Stimulated activated naive CD8-positive, alpha-beta T cell treated with anti-CD3 and anti-CD28 coated beads, Interleukin-15, amount 100 ng/mL, for 72 hours (primary cell): ENCODE measurements at places on chromosomes 4 and X.

DNA sequence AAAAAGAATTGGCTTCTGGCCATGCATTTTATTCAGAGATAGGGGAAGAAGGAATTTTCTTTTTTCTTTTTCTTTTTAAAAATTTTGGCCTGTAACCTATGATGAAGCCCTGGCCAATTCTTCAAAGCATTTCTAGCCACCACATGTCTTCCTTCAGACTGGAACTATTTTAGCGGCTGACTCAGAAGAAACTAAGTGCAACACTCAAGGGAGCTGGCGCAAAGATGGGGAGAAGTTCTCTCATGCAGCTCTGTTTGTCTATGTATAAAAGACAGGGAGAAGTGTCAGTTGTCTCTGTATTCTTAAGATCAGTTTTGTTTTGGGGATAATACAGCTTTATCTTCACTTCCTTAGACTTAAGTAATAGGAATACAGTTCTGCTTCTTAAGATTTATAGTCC is 46.1 kb downstream of the MBNL3 start:
- DNase-seq, result no peak

DNA sequence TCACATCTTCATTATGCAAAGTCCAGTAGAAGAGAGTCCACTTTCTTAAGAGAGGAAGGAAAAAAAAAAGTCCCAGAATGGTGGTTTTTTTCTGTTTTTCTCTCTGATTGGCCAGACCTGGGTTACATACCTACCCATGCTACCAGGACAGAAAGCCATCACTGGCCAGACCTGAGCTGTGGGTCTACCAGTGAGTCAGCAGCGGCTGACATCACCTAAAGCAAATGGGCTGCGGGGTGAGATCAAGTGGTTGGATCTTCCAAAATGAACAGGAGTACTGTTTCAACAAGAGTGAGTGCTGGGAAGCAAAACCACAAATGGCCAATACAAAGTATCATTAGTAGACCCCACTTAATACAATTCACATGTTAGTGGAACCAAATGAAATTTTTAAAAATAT is 1.6 kb upstream of the NDST3 start:
- no peak for DNase-seq

GRCh38 chr4:140076307-140076706 is 77.7 kb downstream of the MAML3 start:
- DNase-seq, result no peak

- no peak for DNase-seq
Measured at GRCh38 chrX:53379747-53380146, 42.7 kb downstream of the SMC1A start.

GRCh38 chr4:105061136-105061696 is 85.5 kb upstream of the TET2 start:
- DNase-seq, result peak; percentile 57

DNA sequence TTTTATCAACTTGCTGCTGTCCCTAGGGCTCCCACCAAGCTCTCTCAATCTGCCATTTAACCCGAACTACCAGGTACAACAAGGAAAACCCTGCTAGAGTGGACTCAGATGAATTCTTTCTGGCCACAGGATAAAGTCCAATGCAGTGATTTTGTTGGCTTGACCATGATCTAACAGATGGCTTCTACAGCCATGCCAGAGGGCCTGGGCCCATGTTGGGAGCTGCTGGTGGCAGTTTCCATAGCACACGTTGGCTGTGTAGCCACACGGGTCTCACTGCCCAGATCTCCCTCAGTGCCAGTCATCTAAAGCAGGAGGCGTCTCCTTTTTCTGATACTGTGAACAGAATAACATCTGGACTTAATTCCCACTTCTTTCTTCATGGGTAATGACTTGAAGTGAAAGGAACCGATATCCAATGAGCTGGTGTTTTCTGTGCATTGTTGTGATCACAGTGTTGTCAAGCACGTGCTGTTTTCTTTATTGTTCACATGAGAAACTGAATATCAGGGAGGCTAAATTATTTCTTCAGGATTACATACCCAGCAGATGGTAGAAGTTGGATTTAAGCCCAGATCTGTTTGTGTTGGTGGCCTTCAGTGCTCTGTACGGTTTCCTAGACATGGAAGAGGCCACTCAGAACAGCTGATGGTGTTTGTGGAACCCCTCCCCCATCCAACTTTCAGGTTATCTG is 85.2 kb upstream of the CLCN4 start:
- DNase-seq, result no peak

- no peak for DNase-seq
Measured at GRCh38 chr4:108035691-108036090, 46.0 kb downstream of the HADH start.

- DNase-seq, result no peak
Measured at GRCh38 chrX:41519468-41519867, 72.3 kb downstream of the NYX start.

GRCh38 chr4:89172865-89173264 is 61.5 kb downstream of the TIGD2 start:
- no peak for DNase-seq

DNA sequence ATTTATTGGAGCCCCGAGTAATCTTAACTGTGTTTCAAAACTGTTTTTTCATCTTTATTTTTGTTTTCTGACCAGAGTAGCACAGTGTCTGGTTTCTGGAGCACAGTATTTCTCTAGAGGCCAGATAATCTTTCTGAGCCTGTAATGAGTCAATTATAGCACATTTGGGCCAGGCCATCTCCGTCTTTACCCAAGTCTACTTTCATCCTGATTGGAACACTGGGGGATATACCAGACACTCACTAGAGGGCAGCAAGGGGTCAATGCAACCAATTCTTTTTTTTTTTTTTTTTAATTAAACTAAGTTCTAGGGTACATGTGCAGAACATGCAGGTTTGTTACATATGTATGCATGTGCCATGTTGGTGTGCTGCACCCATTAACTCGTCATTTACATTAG is 282.0 kb downstream of the ARHGAP24 start:
- DNase-seq, result no peak

DNA sequence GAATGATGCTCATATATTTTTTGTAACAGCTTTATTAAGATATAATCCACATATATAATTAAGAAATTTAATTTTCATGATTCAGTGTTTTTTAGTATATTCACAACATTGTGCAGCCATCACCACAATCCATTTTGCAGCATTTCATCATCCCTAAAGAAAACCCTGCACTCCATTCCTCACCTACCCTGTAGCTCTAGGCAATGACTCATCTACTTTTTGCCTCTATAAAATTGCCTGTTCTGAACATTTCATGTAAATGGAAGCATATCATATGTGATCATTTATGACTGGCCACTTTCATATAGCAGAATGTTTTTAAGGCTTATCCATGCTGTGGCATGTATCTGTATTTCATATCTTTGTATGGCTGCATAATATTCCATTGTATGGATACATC is 339.9 kb downstream of the MAPK10 start:
- DNase-seq, result no peak

GRCh38 chr4:41410049-41410448 is 127.9 kb upstream of the LIMCH1 start:
- no peak for DNase-seq

DNA sequence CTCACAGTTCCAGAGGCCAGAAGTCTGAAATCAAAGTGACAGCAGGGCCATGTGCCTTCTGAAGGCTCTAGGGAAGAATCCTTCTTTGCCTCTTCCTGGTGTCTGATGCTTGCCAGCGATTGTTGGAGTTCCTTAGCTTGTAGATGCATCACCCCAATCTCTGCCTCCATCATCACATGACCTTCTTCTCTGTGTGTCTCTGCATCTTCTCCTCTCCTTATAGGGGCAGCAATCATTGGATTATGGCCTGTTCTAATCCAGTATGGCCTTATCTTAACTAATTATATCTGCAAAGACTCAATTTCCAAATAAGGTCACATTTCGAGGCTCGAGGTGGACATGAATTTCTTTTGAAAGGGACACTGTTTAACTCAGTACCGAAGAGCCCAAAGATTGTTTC is 71.7 kb upstream of the RAI2 start:
- no peak for DNase-seq

DNA sequence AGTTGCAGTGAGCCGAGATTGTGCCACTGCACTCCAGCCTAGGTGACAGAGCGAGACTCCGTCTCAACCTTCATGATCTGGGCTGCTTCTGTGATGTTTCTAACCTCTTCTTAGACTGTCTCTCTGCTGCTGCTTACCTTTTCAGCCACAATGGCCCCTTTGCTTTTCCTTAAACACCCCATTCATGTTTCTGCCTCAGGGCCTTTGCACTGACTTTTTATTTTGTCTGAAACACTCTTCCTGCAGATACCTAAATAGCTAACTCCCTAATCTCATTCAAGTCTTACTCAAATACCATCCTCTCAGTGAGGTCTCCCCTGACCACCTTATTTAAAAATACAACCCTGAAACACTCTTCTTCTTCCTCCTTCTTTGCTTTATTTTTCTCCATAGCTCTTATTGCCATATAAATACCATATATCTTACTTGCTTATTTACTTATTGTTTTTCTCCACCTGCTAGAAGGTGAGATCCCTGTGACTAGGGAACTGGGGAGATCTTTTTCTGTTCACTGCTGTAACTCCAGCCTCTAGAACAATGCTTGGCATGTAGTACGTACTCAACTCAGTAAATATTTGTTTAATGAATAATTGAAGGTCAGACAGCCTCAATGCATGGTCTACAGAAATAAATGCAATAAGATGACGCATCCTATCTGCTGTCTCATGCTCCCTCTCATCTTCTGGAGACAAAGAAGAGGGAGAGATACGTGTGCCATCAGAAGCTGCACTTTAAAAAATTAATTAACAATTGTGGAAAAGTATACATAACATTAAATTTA is 43.8 kb upstream of the SETD7 start:
- no peak for DNase-seq

GRCh38 chr4:177285953-177286352 is 23.7 kb upstream of the NEIL3 start:
- DNase-seq, result no peak
